ENCODE measurements at places on chromosomes 12 and 14.

DNA sequence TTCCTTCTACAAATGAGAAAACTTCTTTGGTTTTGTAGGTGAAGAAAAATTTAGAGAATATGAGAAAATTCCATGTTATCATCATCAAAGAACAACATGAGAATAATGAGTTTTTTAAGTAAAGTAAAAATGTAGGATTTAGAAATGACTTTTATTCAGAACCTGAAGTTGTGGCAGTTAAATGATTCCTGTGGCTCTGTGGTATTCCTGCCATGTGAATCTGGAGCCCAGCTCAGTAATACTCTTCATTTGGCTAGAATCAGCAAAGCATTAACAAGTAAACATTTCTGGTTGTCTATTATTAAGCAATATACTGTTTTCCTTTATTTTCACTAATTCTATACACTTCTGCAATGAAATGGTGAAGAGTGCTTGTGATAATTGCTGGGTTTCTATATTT is 95.6 kb upstream of the E2F7 start:
- no peak for DNase-seq

DNA sequence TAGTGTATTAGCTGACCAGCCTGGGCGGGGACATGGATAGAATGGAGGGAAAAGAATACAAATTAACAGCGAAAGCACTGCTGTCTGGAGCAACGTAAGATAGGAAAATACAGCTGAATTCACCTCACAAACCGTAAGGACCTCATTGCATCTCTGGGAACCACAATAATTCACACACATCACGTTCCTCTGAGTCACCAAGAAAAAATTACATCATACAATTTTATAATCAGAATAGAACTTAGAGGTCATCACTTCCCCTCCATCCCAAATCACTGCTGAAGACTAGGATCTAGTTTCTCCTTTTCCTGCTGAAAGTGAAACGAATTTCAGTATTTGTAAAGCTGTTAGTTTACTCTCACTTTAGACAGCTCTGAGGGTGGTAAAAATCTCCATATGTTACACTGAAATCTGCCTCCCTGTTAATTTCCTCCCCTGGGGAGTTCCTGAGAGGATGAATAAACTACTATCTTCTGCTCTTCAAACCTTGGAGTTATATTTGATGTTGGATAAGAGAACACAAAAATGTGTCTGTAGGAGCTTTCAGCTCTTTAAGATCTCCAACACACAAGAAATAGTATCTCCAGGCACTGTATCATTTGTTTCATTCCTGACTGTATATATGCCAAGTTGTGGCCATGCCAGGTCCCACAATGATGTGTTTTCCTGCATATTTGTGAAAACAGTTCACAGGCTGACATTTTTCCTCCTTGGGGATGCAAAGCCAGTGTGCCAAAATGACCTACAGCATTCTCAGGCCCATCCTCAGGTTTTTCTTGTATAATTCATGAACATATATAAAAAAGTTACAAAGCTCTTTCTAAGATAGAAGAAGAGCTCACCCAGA is 63.8 kb upstream of the SSTR1 start:
- DNase-seq = no peak

- no peak for DNase-seq
Observed at GRCh38 chr12:101857043-101857558, 20.3 kb upstream of the DRAM1 start.

DNA sequence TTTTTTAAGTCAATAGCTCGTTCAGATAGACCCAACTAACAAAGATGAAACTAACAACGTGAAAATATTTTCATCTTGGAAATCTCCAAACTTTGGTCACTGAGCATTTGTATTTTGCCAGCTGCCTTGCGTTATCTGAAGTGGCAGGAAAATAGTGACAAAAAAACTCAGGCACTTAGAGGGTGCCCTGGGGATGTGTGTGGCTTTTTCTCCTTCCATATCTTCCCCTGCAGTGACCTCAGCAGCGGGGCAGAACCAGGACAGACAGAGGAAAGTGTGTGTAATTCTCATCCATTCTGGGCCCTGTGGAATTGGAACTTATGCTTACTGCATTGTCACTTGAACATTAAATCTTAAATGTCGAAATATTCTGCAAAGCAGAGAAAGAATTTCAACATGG is 152.0 kb downstream of the BCAT1 start:
- no peak for DNase-seq

DNA sequence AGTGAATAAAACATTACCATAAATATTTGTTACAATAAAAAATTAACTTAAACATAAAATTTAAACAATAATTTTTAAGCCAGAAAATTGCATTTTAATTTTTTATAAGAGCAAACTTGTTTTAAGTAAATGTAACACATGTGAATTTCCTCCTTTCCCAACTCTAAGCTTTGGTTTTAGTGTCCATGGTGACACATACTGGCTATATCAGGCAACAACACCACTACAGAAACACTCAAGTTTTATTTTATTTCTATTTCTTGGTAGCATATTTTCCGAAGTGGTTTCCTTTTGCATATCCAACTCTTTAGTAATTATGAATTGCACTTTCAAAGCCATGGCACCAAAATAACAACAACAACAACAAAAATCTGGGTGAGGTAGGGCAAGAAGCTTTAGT is 2.2 kb downstream of the NELL2 start:
- no peak for DNase-seq

- peak; percentile 21 for DNase-seq
Observed at GRCh38 chr12:112839386-112839972, 47.9 kb downstream of the RPH3A start.

DNA sequence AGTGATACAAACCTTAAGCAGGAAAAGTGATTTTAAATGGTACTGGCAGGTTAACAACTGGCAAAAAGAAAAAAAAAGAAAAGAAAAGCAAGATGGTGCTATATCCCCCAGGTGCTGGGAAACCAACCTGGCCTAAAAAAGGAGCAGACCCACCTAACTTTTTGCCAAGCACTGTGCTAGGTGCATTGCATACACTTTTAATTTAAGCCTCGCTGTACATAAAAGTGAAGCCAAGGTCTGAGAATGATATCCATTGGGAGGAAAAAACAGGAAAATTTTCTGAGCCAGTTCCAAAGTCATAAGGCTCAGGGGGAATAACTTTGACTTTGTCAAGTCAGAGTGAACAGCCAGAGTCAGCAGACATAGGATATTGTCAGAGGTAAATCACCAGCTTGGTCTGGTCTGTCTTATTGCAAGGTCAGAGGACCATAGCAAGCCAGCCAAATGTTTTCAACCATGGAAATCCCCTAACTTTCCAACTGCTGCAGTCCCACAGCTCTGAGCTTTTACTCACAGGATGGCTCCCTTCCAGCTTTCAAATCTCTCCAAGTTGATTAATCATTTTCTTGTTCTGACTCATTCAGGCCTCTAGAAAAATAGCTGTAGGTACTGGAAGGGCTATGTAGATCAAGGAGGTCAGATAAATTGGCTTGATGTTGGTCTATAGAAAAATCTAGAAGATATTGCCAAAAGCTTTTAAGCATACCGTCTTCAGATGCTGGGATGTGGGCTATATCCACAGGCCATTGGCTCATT is 412.9 kb downstream of the RAD51B start:
- DNase-seq = no peak
